ENCODE measurements at places on chromosomes 12 and 14.

GRCh38 chr14:36365766-36366165 lies 45.3 kb upstream of the MBIP start:
- DNase-seq: no peak

GRCh38 chr12:75877763-75878621 lies 153.6 kb downstream of the PHLDA1 start:
- peak; percentile 7 for DNase-seq

DNA sequence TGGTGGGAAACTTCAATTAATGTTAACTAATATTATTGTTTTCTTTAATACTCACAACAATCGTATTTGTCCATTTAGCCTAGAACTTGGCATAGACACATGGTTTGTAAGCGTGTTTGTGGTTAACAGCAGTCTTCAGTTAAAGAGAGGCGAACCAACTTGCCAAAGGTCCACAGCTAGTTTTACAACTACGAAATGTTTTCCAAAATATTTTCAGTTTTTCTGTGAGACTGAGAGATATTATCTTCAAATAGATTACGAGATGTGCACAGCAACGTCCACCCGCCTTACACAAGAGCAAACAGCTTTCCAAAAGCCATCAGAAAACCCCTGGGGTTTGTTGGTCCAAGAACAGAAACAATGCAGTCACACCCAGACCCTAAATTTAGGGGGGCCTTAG lies 58.6 kb upstream of the RASSF3 start:
- peak; percentile 21 for DNase-seq

DNA sequence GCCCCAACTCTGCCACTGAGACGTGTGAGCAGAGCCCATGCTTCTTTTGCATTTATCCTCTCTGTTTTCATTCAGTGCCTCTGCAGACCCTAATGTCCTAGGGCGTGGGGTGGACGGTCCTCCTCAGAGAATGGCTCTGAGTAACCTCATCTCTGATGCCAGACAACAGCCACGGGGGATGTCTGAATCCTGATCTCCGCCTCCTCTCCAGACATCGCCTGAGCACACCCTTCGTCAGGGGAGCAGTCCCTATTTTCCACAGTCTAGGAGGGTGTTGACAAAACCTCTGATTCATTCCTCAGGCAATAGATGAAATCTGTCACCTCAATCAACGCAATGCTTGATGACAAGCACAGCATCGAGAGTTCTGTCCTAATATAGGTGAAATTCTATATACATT lies 109.2 kb upstream of the DYRK2 start:
- no peak for DNase-seq

DNA sequence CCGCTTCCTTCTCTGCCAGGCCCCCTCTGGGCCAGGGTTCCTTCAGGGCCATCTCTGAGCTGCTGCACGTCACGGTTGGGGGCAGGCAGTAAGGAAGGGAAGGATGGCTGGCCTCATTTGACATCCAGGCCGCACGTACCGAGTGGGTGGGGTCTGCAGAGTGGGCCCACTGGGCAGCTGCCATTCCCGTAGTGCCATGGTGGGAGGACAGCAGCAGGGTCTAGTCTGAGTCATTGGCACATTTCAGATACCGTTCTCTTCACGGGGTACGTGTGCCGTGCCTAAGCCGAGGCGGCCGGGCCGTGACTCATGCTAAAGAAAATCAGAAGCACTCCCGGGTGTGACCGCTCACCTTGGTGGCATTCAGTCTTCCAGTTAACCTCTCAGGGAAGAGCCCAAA lies 43.9 kb downstream of the IL31 start:
- DNase-seq: peak; percentile 38

DNA sequence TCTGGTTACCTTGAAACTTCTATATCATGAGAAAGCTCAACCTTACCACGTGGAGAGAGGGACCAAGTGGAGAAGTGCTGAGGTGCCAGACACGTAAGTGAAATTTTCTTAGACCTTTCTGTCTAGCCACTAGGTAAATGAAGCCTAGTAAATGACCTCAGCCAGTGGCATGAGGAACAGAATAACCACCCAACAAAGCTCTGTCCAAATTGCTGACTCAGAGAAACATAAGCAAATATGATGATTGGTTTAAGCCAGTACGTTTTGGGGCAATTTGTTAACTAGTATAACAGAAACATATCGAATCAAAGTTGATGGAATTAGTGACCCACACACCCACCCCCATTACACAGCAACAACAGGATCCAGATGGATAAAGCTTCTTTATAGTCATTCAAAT lies 75.2 kb upstream of the MAX start:
- peak; percentile 19 for DNase-seq
